ENCODE measurements at places on chromosomes 4 and X.

DNA sequence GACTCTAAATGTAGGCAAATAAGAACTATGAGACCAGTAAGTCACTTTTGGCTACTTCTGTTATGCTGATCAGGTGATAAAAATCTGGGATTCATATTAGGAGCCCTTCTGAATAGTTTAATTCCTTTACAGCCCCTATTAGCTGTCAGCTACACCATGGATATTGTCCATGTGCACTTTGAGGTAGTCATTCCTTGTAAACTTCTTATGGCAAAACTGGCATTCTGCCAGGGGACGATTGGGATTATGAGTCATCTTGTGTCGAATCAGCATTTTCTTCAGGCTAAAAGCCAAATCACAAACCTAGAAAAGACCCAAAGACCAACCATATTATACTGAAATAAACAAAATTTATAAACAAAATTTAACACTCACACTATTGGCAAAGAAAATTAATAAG lies 227.6 kb downstream of the PRDM5 start:
- DNase-seq, result no peak

- DNase-seq, result no peak
Measured at GRCh38 chr4:110867981-110868720, 245.3 kb upstream of the PITX2 start.

DNA sequence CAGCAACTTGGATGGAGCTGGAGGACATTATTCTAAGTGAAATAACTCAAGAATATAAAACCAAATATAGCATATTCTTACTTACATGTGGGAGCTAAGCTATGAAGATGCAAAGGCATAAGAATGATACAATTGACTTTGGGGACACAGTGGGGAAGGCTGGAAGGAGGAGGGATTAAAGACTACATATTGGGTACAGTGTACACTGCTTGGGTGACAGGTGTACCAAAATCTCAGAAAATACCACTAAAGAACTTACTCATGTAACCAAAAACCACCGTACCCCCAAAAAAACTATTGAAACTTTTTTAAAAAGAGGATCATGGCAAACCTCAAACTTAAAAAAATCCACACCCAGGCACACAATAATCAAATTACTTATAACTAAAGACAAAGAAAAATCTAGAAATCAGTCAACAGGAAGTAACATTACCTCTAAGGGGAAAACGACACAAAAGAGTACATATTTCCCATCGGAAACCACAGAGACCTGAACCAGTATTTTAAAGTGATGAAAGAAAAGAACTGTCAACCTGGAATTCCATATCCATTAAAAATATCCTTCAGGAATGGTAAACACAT lies 241.8 kb downstream of the PRDM5 start:
- DNase-seq, result no peak

- no peak for DNase-seq
Measured at GRCh38 chr4:187436251-187436650, 559.3 kb upstream of the ZFP42 start.

- no peak for DNase-seq
Measured at GRCh38 chr4:187021436-187022205, 298.0 kb upstream of the FAT1 start.

DNA sequence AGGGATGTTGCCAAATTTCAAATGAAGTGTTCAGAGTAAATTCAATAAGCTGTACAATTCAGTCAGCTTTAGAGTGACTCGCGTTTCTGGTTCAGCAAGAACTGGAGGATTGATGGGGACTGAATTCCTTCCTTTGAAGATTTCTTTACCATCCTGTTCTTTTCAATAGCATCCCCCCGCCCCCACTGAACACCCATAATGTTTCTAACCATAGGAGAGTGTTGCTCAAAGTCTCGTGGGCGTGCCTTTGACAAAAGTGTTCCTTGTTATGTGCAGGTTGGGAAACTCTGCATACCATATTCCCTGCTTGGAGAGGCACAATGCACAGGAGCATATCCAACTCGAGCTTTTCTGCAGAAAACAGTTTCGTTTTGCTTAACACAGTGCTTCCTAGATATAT lies 323.5 kb upstream of the CASK start:
- no peak for DNase-seq
